Uterus (tissue), 4 donors: ENCODE measurements at places on chromosomes 5 and 9. TPM values are rescaled to one million over a fixed set of nuclear protein-coding genes. Genes with fewer than 3 reads are reported as not detected.

- DNase-seq = no peak
Observed at GRCh38 chr5:163489745-163490075, 15.7 kb upstream of the MAT2B start.

- no peak for DNase-seq
Observed at GRCh38 chr5:20611620-20612019, 623.6 kb upstream of the CDH18 start.

DNA sequence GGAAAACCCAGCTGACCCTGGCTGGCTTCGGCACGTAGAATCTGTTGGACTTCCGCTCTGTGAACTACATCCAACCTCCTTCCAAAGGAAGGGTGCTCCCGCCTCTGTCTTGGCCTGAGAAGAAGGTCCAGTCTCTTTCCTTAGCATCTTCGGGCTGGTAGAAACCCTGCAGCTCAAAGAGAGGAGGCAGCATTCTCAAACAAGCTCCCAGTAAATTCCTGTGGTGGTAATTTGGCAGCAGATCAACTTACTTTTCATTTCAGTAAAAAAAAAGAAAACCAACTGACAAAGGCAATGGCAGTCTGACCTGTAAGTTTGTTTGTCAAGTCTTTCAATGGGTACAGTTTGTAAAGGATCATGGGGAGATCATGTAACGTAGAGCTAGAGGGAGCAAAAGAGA, 176.7 kb downstream of the MED10 start:
- DNase-seq = no peak

DNA sequence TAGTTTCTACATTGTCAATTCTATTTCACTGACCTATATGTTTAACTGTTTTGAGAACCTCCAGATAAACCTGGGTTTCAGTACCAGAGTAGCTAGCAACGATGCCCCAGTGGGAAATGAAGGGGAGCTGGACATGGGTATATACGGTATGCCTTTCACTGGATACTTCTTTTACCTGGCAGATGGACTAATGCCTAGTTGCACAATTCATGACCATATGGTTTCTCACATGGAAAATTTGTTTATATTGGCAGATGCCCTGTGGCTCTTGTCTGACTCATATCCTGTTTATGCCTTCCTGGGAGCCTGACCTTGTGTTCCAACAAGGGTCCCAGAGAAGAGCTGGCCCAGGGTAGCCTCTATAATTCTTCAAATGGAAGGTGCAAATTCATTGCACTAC, 144.1 kb downstream of the MAT2B start:
- no peak for DNase-seq

DNA sequence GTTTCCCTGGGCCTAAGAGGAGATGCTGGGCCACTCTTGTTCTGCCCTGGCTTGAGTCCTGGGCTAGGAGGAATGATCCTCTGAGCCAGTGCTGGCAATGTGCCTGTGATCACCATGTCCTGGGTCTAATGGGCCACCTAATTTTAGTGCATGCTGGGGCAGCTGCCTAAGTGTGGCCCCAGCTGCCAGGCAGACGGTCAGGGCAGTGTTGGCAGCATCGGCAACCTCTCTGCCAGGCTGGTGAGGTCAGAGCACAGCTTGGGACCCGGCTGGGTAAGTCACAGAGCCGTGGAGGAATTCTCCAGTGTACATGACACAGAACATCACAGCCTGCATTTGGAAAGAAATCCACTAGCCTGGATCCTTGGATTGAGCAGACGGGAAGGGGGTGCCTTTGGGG, 21.4 kb upstream of the PITX1 start:
- no peak for DNase-seq

DNA sequence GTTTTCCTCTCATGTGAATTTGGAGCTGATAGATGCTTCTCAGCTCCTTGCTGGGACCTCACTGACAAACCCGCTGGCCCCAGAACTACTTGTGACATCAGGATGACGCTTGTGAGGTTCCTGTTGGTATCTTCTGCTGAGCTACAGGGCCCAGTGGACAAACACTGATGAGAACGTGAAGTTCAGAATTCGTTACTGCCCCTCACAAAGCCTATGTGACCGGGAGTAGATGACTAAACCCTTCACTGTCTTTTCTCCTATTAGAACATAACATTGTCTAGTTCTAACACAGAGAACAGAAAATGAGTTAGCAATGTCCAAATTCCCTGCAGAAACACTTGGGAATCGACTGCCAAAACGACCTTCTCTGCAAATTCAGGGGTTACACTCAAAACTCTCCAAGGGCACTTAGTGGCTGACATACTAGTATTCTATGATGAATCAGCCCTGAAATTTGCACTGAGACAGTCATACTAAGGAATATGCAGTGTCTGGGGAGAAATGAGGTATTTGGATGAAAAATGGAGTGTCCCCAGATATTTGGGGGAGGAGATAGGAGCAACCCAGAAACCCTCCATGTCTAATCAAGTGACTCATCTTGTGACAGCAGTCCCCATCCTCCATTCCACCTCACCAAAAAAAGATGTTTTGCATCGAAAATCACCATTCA, 143.2 kb upstream of the TRIM32 start:
- no peak for DNase-seq

- no peak for DNase-seq
Observed at GRCh38 chr5:167982-168660, 23.2 kb upstream of the LRRC14B start.

GRCh38 chr5:54251981-54252380, 58.4 kb downstream of the ARL15 start:
- no peak for DNase-seq

DNA sequence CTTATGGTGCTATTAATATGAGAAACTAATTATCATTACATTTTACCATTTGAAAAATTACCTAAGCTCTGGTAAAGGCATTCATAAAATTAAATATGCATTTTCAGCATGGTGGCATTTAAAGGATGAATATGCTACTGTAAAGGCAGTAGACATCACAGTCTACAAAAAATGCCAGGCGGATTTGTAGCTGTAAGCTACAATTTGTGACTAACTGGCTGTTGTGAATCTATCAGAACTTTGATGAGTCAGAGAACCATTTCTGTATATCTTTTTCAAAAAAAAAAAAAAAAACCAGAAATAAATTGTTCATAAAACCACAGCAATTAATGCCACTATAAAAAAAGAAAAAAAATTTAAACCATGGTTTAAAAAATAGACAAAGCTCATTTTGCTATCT, 186.3 kb downstream of the NFIB start:
- DNase-seq = no peak

- peak; percentile 61 for DNase-seq
Observed at GRCh38 chr9:16413509-16414016, 456.9 kb downstream of the BNC2 start.

- DNase-seq = no peak
Observed at GRCh38 chr5:80474929-80475328, 13.0 kb upstream of the FAM151B start.

DDX4 gene
- total RNA-seq = not detected

GRCh38 chr9:89869793-89870580, 265.2 kb downstream of the GADD45G start:
- peak; percentile 33 for DNase-seq

PCDHB6 gene
- 2.3 TPM for total RNA-seq

- DNase-seq = no peak
Observed at GRCh38 chr9:17614250-17614649, 35.4 kb downstream of the SH3GL2 start.

PCA3 gene
- total RNA-seq = not detected

GRCh38 chr5:1748845-1749244, 50.8 kb downstream of the MRPL36 start:
- no peak for DNase-seq

- DNase-seq = no peak
Observed at GRCh38 chr5:383066-383465, 59.9 kb upstream of the EXOC3 start.

TYRP1 gene
- total RNA-seq = 1.2 TPM

DNA sequence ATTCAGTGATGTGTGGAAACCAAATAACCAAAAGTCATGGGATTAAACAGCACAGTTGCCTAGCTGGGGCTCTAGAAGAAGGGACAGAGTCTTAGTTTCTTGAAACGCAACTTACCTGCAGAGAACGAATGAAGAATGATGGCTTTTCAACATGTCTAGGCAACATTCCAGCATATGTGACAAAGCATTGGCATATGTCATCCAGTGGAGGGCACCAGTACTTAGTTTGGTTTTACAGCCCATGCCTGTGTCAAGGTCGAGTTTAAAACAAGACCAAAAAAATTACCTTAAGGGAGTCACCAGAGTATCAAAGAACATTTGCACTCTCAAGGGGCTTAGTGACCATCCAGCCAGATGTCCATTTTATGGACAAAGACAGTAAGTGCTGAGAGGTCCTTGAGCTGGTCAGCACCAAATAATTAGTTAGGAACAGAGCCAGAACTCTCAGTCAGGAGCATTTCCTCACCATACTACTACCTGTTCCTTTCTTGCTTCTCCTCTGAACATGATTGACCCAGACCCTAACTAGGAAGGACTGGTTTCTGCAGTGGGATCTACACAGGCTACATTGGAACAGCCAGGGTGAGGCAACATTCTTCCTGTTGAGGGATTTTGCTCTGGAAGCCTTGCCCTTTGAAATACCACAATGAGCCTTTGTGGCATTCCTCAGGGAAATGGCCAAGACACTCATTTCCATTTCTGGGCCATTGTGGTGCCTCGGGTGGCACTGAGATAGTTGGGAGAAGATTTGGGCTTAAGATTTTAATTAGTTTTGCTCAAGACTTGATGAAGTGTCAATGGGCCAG, 75.4 kb upstream of the ANKH start:
- DNase-seq = no peak

GRCh38 chr5:76565009-76565408, 58.2 kb downstream of the F2RL2 start:
- DNase-seq = no peak

DNA sequence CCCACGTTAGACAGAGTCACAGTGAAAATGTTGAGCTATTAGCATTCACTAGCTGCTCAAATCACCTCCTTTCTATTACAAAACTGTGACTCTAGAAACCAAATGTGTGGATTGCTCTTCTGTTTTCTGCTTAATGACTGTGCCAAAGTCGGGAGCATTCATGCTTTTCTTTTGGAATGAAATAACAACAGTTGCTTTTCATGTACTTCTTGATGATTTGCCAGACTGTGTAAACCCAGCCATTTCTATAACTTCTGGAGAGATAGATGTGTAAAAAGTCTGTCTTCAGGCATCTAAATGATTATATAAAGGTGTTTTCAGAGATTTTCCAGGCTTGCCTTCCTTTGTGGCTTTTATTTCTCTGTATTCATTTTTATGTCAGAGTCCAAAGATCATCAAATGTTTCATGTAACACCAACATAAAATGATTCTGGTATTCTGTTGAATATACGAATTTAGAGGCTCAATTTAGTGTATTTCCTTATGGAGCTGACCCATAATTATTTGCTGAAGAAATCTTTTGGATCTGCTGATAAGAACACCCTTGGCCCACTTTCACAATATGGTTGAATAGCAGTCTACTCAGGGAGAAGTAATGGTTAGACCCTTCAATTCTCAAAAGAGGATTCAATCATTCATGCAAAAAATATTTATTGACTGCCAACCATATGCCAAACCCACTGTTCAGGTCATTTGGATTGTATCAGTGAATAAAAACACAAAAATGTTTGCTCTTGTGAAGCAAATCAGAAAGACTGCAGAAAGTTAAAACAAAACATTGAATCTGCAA, 581.2 kb downstream of the CDH18 start:
- no peak for DNase-seq

MYMK gene
- not detected for total RNA-seq

ENTPD2 gene
- 11.5 TPM for total RNA-seq

CARD9 gene
- total RNA-seq = 2.9 TPM

GRCh38 chr5:107376546-107377276, 294.0 kb downstream of the EFNA5 start:
- DNase-seq = no peak

DNA sequence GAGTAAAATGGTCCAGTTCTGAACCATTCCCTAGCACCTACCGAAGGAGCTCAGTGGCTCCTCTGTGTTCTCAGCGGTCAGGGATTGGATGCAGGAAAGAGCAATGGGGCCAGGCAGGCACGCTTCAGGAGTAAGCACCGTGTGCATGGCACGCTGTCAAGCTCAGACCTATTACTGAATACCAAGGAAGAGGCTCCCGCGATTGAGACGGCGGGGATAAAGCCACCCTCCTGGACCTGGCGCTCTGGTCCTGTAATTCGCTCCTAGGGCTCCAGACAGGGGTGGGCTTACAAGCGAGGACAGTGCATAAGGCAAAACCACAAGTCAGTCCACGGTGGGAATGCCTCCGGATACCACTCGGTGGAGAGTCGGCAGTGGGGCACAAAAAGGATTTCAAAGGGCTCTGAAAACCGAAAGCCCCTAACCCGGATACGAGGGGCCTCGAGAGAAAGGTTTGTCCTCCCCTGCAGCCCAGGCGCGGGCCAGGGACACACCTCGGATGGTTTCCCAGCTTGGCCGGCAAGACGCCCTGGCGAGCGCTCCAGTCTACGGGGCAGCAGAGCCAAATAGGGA, 988 bp downstream of the OXCT1 start:
- peak; percentile 38 for DNase-seq

INSL6 gene
- not detected for total RNA-seq

C7 gene
- 438 TPM for total RNA-seq

GRCh38 chr9:112842555-112842954, 48.1 kb downstream of the SLC46A2 start:
- no peak for DNase-seq

PCSK5 gene
- total RNA-seq = 6.5 TPM

DNA sequence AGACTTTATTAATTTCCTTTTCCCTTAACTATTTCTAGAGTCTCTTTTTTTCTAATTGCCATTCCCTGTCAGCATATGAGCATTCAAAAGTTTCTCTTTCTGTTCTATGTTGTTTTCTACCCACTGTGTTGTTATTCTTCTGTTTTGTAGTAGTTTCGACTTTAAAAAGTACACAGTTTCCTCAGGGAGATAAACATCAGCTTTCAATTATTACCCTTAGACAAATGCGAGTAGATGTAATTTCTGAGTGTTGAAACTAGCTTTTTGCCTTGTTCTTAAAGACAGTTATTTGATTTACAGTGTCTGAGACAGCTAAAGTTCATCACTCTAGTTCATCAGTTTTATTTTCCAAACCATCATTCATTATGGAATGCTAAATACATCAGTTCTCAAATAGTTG, 19.5 kb downstream of the MTREX start:
- no peak for DNase-seq
